ENCODE measurements at places on chromosomes 3 and 15.
A peak's percentile ranks its signal among the peaks of the same experiment; 100 is the strongest.

DNA sequence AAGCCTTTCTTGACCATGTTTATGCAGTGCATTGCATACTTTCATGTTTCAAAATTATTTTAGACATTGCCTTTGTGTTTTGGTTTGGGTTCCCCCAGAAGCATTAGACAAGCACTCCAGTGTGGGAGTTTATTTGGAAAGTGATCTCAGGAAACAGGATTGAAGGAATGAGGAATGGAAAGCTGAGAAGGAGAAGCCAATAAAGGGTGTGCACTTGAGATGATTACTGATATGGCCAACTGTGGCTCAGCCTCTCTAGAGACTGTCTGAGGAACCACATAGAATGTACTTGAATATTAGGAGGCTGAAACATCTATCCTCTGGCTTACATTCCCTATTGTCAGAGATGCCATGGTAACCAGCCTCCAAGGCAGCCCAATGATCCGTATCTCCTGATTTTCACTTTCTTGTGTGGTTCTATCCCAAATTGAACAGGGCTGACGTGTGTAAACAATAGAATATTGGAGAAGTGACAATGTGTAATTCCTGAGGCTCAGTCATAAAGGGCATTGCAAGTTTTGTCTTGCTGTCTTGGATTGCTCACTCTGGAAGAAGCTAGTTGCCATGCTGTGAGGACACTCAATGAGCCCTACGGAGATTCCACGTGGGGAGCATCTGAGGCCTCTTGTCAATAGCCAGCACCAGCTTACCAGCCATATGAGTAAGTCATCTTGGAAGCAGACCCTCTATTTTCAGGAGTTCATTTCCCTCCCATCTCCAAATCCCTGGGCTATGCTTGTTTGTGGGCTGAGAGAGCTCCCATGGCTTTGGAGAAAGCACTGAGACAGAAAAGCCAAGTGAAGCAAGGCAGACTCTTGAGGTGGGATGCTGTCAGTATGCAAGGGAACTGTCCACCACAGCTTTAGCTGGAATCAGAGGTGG lies 84.7 kb downstream of the SCN11A start:
- DNase-seq: no peak

GRCh38 chr3:25037049-25037547 lies 391.0 kb upstream of the RARB start:
- no peak for DNase-seq

DNA sequence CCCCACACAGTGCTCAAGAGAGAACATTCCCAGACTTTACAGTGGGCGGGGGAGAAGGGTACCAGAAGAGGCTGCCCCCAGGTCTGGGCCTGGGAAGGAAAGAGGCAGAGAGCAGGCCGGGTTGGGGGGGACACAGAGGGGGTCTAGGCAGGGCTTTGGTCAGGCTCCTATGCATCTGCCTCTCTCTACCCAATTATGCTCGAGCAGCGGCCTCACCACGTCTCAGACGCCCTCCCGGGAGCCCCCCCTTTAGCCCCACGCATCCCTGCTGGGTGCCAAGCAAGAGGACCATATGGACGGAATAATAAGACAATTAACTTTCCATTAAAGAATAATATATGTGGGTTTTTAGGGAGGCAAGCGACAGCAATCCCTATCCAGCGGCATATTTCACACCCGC lies 32.8 kb downstream of the CACNA2D2 start:
- no peak for DNase-seq

DNA sequence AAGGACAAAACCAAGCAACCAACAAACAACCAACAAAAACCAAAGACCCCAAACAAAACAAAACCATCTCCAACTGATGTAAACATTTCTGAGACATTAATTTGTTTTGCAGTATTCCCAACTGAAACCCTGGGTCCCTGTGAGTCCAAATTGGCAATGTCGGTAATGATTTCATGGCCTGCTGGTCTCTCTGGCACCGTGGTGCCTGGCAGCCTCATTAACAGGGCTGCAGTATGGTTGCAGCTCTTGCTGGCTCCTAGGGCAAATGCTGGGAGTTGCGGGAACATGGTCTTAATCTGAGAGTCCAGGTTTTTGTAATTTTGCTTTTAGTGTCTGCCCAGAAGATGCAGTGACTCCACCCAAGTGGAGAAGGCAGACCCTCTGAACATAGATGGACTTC lies 128.3 kb downstream of the SV2B start:
- DNase-seq: no peak

- DNase-seq: no peak
Measured at GRCh38 chr3:126370606-126371005, 13.4 kb upstream of the KLF15 start.

GRCh38 chr15:24933716-24934115 lies 21.1 kb upstream of the SNRPN start:
- no peak for DNase-seq

GRCh38 chr15:89021224-89021623 lies 67.0 kb upstream of the ABHD2 start:
- no peak for DNase-seq

GRCh38 chr3:66800941-66801545 lies 197.1 kb upstream of the KBTBD8 start:
- no peak for DNase-seq

DNA sequence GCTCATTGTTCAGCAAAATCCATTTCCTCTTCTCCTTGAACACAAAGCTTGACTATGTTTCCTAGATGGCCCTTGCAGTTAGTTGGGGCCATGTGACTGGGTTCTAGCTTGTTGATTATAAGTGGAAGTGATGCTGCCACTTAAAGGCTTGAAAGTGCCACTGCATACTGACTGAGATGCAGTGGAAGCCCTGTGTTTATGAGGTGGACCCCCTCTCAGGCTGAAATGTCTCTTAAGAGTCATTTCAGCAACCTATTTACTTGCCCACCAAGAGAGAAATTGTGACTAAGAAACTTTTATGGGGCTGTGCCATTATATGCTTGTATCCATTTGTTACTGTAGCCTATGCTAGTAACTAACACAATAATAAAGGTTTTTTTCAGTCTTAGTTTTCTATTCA lies 8.4 kb upstream of the ANP32A start:
- peak; percentile 51 for DNase-seq

- DNase-seq: no peak
Measured at GRCh38 chr15:44595656-44596510, 58.9 kb downstream of the EIF3J start.

GRCh38 chr3:17038900-17039553 lies 154.3 kb downstream of the PLCL2 start:
- no peak for DNase-seq

GRCh38 chr3:17352620-17353019 lies 389.8 kb downstream of the TBC1D5 start:
- DNase-seq: no peak

DNA sequence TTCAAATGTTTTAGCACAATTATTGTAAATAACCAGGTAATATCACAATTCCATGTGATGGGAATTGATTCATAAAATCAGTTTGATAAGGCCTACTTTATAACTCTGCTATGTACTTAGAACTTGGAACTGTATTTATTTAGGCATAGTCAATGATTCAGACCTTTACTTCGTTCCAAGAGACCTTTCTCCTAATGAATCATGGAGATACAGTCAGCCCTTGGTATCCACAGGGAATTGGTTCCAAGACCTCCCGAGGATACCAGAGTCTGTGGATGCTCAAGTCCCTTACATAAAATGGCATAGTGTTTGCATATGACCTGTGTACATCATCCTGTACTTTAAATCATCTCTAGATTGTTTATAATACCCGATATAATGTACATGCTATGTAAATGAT lies 60.8 kb upstream of the UMPS start:
- no peak for DNase-seq

GRCh38 chr3:72977060-72977808 lies 19.4 kb upstream of the PPP4R2 start:
- DNase-seq: no peak

- no peak for DNase-seq
Measured at GRCh38 chr15:60576044-60576443, 97.1 kb upstream of the ICE2 start.

DNA sequence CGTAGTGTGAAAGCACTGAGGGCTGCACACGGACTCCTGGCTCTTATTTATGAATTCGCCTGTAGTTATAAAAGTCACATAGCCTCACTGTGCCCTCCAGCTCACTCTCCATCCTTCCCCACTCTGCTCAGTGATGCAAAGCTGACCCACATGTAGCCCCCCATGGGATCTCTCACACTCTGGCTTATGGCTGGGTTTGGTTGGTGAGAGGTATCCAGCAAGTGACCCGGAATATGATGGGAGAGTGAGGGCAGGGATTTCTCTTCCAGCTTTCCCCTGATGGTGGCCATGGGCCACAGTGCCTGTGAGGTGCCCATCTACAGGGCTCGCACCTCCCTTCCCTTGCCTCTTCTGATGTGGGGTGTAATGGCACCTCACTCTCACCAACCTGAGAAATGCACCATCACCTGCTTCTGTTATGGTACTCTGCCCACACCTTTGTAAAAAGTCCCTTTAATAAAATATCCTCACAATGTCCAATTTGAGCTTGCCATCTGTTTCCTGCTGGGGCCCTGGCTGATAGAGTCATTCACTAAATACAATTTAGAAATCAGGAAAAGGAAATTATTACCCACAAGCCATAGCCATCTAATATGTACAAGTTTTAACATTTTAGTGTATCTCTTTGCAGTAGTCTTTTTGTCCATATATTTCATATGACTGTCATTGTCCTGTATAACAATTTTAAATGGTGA lies 93.6 kb downstream of the SCN11A start:
- DNase-seq: no peak

DNA sequence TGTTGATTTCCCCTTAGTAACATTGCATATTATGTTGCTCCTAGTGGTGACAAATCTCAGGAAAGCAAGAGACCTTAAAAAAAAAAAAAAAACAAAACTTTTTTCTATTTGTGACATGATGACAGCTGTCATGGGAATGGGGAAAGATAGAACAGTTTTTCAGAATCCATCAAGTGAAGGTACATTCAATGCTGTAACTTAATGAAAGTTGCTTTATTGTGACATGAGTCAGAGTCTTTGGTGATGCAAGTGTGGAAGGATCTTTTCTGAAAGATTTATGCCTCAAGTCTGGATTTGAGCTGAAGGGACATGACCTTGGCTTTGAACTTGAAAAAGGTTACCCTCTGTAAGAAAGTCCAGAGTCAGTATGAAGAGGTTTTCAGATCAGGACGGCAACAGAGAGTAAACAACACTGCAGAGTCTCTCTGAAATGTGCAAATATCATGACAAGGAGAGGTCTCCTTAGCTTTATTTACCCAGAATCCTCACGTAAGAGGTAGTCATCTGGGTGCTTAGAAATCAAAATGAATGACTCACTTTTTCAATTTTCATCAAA lies 424.7 kb downstream of the CNTN4 start:
- DNase-seq: no peak

- no peak for DNase-seq
Measured at GRCh38 chr3:63861306-63861705, 2.3 kb downstream of the THOC7 start.

DNA sequence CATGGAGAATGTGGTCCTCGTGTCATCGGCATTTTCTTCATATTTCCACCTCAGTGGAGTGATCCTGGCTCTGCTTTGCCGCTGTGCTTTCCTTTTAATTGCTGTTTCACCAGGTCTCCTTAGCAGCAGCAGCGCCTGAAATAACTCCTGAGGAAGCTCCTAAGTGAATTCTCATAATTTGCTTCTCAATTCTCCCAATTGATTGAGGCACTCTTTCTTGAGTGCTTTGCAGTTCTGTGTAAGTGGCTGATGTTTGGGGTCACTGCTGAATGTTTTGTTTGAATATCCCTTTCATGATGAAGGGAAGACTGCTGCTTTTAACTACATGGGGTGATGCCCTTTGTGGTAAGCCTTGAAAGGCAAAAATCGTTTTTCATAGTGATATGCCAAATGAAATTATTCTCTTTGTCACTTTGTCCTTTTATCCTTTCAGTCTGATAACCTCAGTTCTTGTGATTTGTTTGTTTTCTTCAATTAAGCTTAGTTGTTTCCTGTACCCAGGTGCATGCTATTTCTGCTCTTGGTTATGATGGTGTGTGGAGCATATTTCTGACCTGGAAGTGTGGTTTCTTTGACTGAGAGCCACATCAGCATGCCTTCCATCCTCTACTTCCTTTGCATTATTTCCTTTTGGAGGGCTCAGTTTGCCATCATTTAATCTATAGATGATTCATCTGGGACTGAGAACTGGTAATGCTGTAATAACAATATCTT lies 36.7 kb downstream of the HMG20A start:
- DNase-seq: no peak

- no peak for DNase-seq
Measured at GRCh38 chr3:27638594-27638993, 83.5 kb downstream of the EOMES start.

- no peak for DNase-seq
Measured at GRCh38 chr3:52458770-52459545, 3.6 kb downstream of the NISCH start.

GRCh38 chr15:93644595-93644994 lies 555.6 kb upstream of the RGMA start:
- DNase-seq: peak; percentile 26

- no peak for DNase-seq
Measured at GRCh38 chr15:91879158-91879557, 25.6 kb downstream of the SLCO3A1 start.

DNA sequence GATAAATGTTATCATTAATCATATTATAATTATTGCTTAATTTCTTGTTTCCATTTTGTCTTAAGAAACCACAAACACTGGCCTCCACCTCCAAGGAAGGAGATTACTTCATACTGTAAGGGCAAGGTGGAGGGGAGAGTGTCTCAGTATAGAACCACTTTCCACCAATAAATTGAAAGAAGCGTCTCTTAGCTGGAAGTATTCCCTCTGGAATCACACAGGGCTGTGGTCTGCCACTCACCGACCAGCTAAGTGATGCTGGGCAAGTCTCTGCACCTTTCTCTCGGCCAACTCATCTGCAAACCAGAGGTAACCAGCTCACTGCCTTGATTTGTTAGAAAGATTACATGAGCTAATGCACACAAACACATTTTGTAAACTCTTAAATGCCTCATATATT lies 63.1 kb downstream of the EIF4E3 start:
- no peak for DNase-seq

- peak; percentile 80 for DNase-seq
Measured at GRCh38 chr15:58331913-58332675, 99.7 kb upstream of the LIPC start.

DNA sequence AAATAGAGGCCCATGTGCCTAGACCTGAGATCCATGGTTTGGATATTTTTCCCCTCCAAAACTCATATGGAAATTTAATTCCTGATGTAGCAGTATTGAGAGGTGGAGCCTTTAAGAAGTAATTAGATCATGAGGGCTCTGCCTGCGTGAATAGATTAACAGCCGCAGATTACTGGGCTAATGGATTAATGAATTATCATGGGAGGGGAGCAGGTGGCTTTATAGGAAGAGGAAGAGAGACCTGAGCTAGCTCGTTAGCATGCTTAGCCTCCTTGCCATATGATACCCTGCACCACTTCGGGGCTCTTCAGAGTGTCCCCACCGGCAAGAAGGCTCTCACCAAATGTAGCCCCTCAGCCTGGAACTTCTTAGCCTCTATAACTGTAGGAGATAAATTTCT lies 15.8 kb downstream of the ARHGEF26 start:
- no peak for DNase-seq

Data from stomach (tissue), 19 donors.